ENCODE measurements at places on chromosomes 5 and 9.

DNA sequence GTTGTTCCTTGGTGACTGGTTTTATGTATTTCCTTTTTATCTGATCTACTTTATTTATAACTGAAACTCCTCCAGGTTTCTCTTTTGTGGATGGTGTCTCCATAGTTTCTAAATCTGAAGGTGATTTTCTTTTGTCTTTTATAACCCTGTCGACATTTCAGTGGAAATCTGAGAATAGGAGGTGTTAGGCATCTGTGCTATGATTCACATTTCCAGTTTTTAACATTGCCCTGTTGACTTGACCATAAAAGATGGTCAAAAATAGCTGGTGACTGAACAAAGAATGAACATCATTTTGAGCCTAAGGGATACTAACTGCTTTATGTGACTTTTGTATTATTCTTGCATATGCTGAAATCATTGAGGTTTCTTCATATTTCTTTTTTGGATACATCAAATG, 190.5 kb downstream of the PCSK1 start:
- DNase-seq: no peak

GRCh38 chr5:109310315-109310714, 99.5 kb downstream of the PJA2 start:
- no peak for DNase-seq

- DNase-seq: no peak
Measured at GRCh38 chr9:136684339-136684738, 2.9 kb downstream of the AGPAT2 start.

DNA sequence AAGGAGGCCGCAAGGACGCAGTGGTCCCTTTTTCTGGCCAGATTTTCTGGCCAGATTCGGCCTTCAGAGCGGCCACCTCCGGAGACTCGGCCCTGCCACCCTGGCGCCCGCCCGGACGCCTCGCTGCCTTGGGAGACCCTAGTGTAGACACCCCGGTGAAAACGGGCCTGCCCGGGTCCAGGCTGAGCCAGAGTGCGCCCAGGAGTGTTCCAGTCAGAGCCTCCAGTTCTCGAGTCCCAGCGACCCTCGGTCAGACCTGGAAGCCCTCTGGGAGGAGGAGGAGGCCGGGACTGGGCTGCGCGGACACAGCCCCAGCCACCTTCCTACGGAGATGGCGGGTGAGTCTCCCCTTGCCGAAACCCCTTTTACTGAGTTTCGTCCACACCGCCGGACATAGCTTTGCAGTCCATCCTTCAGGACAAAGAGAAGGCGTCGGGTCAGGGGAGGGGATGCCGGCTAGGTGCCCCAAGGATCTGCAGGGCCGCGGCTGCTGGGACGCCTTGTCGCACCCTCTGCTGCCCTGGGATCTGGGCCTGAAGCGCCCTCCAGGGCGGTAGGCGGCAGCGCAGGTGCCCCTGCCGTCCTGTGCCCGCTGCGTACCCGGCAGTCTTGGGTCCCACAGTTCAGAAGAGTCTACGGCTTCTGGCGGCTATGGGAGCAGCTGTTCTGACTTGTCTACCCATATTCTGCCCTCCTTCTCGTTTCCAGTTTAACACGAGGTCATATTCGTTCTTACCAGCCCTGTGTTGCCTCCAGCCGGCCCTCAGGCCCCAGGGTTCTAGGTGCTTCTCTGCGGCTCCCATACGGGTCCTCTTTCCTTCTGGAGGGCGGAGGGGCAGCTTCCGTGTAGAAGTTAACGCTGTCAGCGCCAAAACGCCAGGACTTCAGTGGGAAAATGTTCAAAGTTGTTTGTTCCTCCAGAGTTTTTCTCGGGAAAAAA, 1771.7 kb upstream of the CDH9 start:
- no peak for DNase-seq

DNA sequence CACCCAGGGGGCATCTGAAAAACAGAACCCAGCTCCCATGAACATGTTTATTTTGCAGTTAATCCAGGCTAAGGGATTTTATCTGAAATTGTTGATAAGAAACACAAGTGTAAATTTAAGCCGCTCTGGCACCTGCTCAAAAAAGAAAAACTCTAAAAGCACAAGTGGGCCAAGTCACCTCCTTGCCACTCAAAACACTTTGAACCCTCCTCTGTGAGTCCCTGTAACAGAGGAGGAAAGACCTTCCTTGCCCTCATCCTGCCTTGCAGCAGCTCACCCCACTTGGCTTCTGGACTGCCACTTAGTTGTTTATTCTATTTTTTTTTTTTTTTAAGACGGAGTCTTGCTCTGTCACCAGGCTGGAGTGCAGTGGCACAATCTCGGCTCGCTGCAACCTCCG, 39.5 kb downstream of the FAM78A start:
- DNase-seq: no peak

DNA sequence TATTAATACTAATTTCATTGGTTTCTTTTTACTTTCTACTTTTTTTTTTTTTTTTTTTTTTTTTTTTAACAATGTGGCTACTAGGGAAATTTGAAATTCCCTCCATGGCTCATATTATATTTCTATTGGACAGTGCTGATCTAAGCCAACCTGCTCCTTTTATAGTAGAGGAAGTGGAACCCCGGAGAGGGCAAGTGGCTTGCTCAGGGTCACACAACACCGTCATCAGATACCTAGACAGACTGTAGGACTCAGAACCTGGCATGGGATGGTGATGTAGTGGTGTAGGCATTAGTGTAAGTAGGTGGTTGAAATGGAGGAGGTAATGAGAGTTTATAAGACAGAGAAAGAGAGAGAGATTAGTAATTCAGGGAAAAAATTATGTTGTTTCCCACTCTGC, 10.8 kb downstream of the ZNF618 start:
- no peak for DNase-seq

DNA sequence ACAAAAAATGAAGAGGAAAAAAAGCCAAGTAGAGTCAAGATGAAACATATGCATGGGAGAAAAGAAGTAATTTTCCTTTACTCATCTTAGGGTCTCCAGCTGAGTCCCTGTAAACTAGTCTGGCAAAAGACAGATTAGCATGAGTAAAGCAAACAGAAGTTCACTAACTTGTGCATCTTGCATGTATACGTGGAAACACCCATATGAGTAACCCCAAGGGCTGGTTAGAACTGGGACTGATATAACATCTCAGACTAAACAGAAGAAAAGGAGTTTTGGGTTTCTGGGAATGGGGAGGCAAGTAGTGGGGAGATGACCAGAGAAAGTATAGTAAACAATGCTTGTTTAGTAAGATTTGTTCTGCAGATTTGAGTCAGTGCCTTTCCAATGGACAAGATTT, 20.1 kb upstream of the GLDC start:
- DNase-seq: no peak

- DNase-seq: no peak
Measured at GRCh38 chr9:73775757-73776156, 624.1 kb downstream of the ANXA1 start.

- no peak for DNase-seq
Measured at GRCh38 chr9:75376680-75377254, 288.5 kb downstream of the OSTF1 start.

DNA sequence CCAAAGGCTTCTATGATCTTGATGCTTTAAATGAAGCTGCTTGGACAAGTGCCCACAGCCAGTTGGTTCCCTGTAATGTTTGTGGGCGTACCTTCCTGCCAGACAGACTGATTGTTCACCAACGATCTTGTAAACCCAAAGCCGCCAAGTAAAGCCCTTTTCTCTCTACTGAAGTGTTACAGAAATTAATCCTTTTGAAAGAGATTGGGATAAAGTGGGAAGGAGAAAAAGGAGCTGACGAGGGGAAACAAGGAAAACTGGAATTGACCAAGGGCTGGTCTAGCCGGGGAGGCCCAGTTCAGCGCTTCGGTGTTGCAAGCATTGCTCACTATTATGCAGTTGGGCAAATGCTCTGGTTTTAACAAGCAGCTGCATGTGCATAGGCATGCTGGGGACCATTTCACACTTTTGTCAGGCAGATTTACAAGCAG, 53.2 kb downstream of the ZNF474 start:
- no peak for DNase-seq

DNA sequence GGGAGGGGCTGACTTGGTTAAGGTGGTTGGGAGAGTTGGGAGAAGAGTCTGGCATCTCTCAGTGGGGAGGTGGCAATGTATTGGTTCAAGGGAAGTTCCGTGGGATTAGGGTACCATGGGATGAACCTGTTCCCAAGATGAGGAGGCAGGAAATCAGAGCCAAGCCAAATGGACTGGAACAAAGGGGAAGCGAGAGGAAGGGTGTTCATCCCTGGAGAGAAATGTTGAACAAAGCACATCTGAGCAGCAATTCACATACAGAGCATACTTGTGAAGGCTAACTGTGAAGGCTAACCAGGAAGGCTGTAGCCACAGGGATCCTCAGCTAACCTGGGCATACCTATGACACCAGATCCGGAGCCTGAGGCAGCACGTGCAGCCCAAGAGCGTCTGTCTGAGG, 214.0 kb downstream of the MCTP1 start:
- no peak for DNase-seq

DNA sequence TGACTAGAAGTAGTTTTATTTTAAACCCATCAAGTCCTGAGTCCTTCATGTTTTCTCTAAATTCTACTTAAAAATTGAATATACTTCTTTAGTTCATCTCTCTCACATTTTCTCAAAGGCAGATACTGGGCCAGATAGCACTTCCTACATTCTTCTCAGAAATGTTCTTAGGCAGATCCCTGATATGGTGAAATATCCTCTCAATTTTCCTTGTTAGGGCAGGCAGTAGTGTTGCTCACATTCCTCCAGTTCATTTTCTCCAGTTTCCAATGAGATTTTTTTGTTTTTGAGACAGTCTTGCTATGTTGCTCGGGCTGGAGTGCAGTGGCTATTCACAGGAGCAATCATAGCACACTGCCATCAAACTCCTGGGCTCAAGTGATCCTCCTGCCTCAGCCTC, 5.7 kb downstream of the GCNT1 start:
- no peak for DNase-seq

DNA sequence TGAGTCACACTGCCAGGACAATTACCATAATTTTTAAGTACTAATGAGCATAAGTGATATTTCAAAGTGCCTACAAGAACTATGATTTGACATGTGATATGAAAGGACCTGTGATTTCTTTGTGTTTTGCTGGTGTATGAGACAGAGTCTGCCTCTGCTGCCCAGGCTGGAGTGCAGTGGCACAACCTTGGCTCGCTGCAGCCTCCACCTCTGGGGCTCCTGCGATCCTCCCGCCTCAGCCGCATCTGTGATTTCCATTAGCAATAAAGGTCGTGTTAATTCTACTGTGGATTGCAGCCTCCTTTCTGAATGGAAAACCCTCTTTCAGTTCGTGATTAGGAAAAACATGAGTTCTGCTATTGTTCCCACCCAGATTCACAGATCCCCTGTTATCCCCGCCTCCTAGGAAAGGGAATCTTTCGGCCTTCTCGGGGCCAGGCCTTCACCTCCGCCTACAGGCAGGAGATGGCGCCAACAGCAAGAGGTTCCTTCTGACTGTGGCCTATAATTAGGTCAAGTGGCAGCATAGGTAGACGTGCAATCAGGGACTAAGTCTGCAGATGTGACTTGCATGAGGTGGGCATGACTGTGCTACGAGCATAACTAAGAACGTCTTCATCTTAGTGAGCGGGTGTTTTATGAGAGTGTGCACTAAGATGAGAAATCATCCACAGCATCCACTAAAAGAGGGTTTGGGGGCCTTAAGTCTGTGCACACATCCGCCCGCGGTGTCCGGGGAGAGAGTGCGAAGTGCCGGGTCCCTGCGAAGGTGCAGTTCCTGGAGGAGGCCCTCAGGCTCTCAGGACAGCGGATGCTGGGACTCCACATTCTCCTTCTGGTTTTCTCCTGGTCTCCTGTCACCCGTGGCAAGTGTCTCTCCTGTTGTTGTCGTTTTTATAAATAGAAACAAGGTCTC, 23.1 kb downstream of the TRIM7 start:
- no peak for DNase-seq

Data from cortex of kidney (tissue), 1 donor.